ENCODE measurements at places on chromosomes 2 and 18.

GRCh38 chr2:1766851-1767811 lies 22.8 kb upstream of the PXDN start:
- no peak for DNase-seq

- DNase-seq, result no peak
Measured at GRCh38 chr2:109686921-109687320, 72.8 kb downstream of the SOWAHC start.

GRCh38 chr18:52046842-52047241 lies 293.2 kb upstream of the DCC start:
- no peak for DNase-seq

DNA sequence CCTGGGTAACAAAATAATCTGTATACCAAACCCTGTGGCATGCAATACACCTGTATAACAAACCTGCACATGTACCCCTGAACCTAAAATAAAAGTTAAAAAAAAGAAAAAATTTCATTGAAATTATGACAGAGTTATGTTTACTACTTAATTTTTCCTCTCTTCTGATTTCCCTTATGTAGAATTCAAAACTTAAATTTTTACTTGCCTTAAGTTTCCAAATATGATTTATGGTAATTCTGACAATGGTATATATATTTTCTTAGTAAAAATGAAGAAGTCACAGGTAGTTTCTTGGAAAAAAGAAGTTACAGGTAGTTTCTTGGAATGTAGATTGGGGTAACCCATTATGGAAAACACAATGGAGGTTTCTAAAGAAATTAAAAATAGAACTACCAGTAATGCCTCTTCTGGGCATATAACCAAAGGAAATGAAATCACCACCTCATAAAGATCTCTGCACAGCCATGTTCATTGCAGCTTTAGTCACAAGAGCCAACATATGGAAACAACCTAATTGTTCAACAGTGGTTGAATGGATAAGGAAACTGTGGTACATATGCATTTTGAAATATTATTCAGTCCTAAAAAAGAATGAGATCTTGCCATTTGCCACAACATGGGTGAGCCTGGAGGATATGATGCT lies 164.9 kb downstream of the BABAM2 start:
- DNase-seq, result no peak

- DNase-seq, result no peak
Measured at GRCh38 chr18:28372186-28372585, 195.3 kb upstream of the CDH2 start.

Data from esophagus muscularis mucosa (tissue), 4 donors.